Stimulated activated CD4-positive, alpha-beta T cell treated with anti-CD3 and anti-CD28 coated beads, TNF-alpha, amount 100 ng/mL, for 1 hour (primary cell): ENCODE measurements at places on chromosomes 4 and X.

- no peak for DNase-seq
These were observed 1753.2 kb upstream of the PCDH7 start for GRCh38 chr4:28966982-28967381.

- DNase-seq = no peak
These were observed 103.9 kb downstream of the MMRN1 start for GRCh38 chr4:89998469-89999011.

GRCh38 chrX:101260435-101260834 is 30.7 kb downstream of the TAF7L start:
- DNase-seq = no peak

GRCh38 chr4:173280998-173281397 is 53.2 kb downstream of the HMGB2 start:
- no peak for DNase-seq

- DNase-seq = no peak
These were observed 88.5 kb upstream of the GPR34 start for GRCh38 chrX:41600291-41600690.

DNA sequence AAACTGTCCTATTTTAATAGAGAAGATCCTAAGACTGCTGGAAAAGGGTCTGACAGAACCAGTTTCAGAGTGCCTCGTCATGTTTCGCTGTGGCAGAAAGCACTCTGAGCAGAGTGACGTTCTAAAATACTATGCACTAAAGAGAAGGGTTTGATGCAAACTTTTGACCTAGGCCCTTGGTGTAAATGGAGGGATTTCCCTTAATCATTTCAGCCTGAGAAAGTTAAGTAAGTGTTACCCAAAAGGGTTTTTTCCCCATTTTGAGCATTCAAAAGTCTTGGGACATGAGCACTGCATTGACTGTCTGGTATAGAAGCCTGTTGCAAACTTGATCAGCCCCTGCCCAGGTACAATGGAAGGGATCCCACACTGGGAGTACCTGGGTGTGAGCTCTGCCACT is 157.5 kb upstream of the ATOH1 start:
- DNase-seq = no peak

- DNase-seq = no peak
These were observed 4.6 kb upstream of the GPR34 start for GRCh38 chrX:41684138-41684537.

- DNase-seq = no peak
These were observed 59.8 kb downstream of the ABCB7 start for GRCh38 chrX:75096331-75096730.

GRCh38 chr4:153676984-153677383 is 7.1 kb upstream of the TLR2 start:
- no peak for DNase-seq

DNA sequence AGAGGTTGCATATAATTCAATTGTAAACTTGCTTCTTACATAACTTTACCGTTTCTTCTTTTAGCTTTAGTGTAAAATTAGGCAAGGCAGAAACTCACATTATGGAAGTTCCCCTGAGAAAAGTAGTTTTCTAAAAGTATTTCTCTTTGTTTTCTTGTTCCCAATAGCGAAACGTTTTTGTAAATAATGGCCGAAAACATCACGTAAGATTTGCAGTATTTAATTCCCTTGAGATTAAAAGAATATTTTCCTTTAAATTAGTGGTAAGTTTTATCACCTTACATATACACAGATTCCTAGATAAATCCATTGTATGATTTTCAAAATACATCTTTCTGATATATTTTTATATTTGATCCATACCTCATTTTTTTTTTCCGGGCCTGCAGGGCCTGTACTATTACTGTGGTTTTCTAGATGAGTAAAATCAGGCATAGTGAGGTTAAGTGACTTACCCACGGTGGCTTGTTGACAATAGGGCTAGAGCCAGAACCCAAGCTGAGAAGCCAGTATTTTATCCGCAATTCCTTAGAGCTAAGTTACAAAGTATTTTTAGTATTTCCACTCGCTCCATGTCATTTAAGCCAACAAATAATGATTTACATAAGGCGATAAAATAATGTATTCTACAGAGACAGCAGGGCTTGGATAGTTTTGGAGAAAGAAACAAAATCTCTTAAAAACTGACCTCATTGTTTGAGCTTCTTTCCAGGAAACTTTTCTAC is 82.2 kb upstream of the VEGFC start:
- DNase-seq = no peak

DNA sequence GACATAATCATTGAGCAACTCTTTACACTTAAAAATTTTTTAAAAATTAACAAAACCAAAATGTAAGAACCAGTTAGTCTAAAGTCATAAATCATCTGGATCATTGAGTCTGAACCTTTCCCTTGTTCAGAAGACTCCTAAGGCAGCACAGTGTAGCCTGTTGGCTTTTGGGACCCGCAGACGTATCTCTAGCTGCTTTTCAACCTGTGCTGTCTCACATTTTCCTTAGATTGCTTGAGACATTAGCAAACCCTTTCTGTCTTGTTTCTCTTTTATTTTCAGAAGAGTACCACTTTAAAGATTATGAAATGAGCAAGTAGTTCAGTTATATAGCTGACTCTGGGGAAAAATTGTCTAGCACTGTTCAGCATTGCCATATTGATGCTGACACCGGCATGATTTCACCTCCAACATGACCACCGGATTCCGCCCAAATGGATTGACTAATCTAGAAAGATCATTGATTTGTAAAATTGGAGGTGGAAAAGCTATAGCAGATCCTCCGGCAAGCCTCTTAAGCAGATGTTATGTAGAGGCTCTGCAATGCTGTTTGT is 8.9 kb downstream of the TCEANC start:
- no peak for DNase-seq

DNA sequence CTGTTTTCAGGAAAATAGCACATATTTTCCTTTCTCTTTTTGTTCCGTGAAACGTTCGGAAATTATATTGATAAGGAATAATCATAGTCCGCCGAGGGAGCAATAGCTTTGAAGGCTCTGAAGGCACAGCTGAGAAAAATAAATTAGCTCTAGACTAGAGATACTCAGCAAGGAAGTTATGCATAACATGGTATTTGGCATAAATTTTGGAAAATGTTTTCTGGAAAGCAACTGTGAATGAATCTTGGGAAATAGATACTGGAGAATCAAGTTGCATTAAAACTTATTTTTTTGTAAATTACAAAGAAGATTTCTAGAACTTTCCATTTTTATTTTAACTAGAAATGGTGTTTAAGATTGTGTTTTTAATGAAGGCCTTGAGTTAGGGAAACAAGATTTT is 92.4 kb downstream of the HPRT1 start:
- DNase-seq = no peak

- no peak for DNase-seq
These were observed 149.6 kb upstream of the MID1 start for GRCh38 chrX:10769696-10770619.

DNA sequence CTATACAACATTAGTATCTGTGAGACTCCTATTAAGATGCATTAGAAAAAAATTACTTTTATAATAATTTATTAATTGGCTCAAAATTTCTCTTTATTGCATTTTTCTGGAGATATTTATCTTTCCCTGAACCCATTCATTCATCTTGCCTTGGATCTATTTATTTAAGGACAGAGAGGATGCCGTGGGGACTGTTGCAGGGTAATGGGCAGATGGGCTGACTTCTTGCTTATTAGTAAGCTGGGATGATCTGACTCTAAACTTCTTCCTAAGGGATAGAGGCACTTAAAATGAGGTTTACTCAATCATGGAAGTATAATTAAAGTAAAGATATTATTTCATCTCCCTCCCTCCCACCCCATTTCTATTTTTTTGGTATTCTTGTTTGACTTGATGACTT is 18.2 kb upstream of the ANK2 start:
- no peak for DNase-seq

- DNase-seq = no peak
These were observed 5.8 kb upstream of the USP38 start for GRCh38 chr4:143178923-143179322.

DNA sequence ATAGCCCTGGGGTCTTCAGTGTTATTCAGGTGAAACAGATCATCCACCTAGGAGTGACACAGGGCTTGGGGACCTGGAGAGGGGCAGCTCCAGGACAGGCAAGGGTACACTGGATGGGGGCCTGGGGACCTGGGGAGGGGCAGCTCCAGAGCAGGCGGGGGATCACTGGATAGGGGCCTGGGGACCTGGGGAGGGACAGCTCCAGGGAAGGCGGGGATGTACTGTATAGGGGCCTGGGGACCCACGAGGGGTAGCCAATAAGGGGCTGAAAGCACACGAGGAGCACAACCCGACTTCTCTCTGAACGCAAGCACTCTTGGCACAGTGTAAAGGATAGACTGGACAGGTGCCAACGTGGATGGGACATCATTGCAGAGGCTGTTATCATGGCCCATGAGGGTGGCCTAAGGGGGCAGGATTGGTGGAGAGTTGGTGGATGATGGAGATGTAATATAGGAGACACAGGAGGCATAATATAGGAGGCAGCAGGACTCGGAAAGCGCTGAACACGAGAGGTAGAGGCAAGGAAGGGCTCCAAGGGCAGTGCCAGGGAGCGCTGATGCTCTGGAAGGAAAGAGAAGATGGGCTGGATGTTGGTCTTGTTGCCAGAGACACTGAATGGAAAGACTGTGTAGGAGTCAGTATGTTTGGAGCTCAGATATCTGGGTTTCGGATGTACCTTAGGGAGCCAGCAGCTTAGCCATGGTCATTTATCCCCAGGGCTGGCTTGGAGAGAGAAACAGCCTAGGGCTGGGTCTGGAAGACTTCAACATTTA is 37.9 kb upstream of the FGFBP2 start:
- DNase-seq = no peak

DNA sequence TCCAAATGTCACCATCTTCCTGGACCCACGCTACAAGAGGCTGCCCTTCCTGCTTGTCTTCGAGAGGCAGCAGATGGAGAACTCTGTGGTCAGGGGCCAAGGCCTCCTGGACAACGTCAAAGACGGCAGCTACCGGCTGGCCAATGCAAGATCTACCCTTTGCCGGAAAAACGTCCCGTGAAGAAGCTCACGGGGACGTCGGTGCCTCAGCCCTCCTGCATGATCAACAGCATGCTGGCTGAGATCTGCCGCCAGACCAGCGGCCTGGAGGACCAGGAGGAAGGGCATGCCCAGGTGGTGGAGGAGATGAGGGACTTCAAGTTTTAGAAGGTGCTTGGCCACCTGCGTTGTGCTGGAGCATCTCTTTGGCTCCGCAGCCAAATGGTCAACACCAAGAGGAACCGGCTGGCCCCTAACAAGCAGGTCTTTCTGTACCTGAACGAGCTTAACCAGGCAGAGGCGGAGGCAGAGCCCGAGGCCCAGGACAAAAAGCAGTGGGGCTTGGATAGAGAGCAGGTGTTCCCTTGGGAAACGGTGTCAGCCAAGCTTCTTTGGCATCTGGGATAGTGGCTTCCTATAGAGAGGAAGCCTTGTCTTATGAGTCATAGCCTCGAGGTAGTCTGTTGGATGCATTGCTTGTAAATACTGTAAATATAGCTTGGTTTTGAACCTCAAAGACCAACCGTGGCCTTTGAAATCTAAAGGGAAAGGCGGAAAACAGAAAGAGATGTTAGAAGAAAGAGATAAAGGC is 94.8 kb upstream of the ELOVL6 start:
- no peak for DNase-seq

- no peak for DNase-seq
These were observed 255.6 kb downstream of the ASMT start for GRCh38 chrX:1870421-1870820.

DNA sequence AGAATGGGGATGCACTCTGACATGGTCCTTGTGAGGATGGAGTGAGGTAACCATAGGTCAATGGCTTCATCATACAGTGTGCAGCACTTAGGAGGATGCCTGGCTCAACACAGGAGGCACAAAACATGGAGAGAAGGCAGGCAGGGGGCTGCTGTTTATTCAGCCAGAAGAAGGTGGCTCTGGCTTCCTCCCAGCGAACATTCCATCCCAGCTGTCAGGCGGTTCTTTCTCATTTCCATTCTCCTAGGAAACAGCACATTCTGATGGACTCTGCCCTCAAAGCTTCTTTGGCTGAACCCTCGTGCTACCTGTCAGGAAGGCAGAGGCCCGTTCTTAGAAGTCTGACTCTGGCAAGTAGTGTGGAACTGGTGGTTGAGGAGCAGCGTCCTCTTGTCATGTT is 18.6 kb downstream of the STK32B start:
- no peak for DNase-seq

GRCh38 chrX:17597327-17597726 is 140.0 kb upstream of the SCML1 start:
- no peak for DNase-seq

- no peak for DNase-seq
These were observed 243.0 kb upstream of the KCNIP4 start for GRCh38 chr4:22191565-22191964.

- no peak for DNase-seq
These were observed 123.7 kb upstream of the MAP3K15 start for GRCh38 chrX:19639056-19639455.

GRCh38 chr4:37246891-37247290 is 2.3 kb downstream of the NWD2 start:
- no peak for DNase-seq

GRCh38 chr4:29375716-29376115 is 1344.5 kb upstream of the PCDH7 start:
- no peak for DNase-seq

GRCh38 chrX:148808833-148809232 is 308.4 kb downstream of the AFF2 start:
- no peak for DNase-seq

DNA sequence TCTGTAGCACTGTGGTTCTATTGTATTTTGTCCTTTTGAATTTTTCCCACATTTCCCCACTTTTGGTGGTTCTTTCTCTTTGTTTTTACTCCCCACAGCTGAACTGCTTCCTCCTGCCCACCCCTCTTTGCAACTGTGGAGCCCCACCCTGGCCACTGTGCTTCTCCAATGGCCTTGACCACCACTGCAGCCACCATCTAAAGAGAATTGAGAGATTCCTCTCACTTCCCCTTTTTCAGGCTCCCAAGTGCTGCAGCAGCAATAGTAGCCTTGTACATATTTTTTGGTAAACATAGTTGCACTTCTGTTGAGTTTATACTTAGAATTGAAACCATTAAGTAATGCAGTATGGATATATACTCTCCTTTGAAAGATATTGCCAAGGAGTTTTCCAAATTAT is 51.3 kb upstream of the FRMPD3 start:
- DNase-seq = no peak

DNA sequence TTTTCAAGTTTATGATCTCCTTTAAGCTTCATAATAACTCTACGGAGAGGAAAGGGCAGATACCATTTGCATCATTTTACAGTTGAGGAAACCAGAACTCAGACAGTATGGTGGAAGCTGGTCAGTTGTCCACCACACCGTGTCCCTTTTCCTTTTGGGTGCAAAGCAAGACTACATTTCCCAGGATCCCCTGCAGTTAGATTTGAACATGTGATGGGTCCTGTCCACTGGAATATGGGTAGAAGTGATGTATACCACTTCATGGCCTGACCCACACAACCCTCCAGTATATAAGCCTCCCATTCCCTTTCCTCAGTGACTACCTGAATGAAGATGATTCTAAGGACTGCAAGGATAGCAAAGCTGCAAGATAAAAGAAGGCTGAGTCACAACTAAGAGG is 74.7 kb downstream of the BEND2 start:
- no peak for DNase-seq
